ENCODE measurements at places on chromosomes 3 and 15. TPM values are rescaled to one million over a fixed set of nuclear protein-coding genes. Genes with fewer than 3 reads are reported as not detected.

Gene SHC4
- total RNA-seq: 0.46 TPM

- no peak overlapping the region for H3K27ac ChIP-seq
- DNase-seq: no peak
- H3K4me3 ChIP-seq: no peak overlapping the region
- H3K4me1 ChIP-seq: no peaks in the 10 kb centered on the region
- H3K36me3 ChIP-seq: no peaks in the 10 kb centered on the region
These were observed 243.3 kb upstream of the COL8A1 start for GRCh38 chr3:99394831-99395778.

GRCh38 chr15:70589221-70589620, 174.1 kb downstream of the UACA start:
- no peak for DNase-seq
- H3K27me3 ChIP-seq: peaks cover 27% of the 10 kb centered on the region
- peaks cover 1% of the 10 kb centered on the region for H3K36me3 ChIP-seq
- no peak overlapping the region for H3K4me3 ChIP-seq
- H3K27ac ChIP-seq: no peak overlapping the region

DNA sequence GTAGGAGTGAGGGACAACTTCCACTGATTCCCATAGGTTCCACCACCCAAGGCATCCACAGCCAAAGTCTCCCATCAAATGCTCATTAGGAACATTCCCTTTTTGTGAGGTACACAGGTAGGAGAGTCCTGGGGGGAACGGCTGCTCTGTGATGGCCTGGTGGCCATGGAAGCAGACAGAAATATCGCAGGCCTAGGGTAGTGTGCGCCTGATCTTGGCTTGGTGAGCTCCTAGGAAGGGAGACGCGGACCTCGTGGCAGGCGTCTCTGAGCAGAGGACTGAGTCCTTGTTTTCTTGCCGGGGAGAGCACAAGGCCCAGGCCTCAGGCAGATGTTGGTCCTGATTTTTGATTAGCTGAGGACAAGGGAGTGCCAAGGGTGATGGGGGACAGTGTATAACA, 99.5 kb downstream of the SNRPN start:
- H3K4me3 ChIP-seq: no peak overlapping the region
- DNase-seq: no peak
- no peaks in the 10 kb centered on the region for H3K4me1 ChIP-seq
- H3K36me3 ChIP-seq: peaks cover 90% of the 10 kb centered on the region
- H3K27ac ChIP-seq: no peak overlapping the region
- H3K27me3 ChIP-seq: no peaks in the 10 kb centered on the region

DNA sequence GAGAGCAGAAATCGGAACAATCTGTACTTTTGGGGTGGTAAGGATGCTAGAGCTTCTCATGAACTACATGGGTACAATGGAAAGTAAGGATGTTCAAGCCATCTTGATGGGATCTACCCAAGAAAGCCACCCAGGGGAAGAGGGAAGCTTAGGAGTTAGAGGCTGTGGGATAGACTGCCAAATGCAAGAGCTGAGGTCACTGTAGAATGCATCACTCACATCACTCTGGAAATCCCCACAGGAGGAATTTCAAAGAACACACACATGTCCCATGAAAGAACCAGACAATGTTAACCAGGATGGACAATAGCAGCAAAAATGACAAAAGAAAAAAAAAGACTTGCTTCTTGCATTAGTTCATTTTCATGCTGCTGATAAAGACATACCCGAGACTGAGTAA, 32.8 kb upstream of the UBE2E2 start:
- H3K4me3 ChIP-seq: no peak overlapping the region
- no peak for DNase-seq
- no peaks in the 10 kb centered on the region for H3K36me3 ChIP-seq
- peaks cover 5% of the 10 kb centered on the region for H3K27me3 ChIP-seq
- no peak overlapping the region for H3K27ac ChIP-seq

DNA sequence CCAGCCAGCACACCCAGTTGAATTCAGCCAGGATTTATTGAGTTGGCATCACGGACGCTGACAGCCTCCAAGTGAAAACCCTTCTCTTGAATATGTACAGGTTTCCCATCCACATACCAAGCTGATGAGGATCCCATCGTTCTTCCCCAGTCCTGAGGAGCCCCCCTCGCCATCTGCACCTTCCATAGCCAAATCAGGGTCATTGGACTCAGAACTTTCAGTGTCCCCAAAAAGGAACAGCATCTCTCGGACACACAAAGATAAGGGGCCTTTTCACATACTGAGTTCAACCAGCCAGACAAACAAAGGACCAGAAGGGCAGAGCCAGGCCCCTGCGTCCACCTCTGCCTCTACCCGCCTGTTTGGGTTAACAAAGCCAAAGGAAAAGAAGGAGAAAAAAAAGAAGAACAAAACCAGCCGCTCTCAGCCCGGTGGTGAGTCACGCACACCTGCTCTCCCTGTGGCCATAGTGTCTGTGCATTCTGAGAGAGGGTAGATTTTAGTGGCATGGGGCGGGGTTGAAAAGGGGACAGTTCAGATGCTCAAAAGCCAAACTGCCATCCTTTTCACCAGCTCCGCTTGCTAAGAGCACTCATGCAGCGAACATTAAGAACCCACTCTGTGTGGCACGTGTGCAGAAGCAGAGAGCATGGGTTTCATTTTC, 51.2 kb downstream of the KLHL25 start:
- H3K27ac ChIP-seq: peak overlapping the region; percentile 41
- DNase-seq: no peak
- H3K36me3 ChIP-seq: peaks cover 61% of the 10 kb centered on the region

Measured in activated CD4-positive, alpha-beta T cell treated with anti-CD3 and anti-CD28 coated beads, Interleukin-2, amount 10 ng/mL, durations not matched to agents 7 days and 5 days (primary cell).